ENCODE measurements at places on chromosomes 12 and 14.

- no peak for DNase-seq
Measured at GRCh38 chr14:24238527-24239037, 3.8 kb downstream of the TINF2 start.

- no peak for DNase-seq
Measured at GRCh38 chr14:67167420-67168109, 21.7 kb upstream of the GARIN2 start.

DNA sequence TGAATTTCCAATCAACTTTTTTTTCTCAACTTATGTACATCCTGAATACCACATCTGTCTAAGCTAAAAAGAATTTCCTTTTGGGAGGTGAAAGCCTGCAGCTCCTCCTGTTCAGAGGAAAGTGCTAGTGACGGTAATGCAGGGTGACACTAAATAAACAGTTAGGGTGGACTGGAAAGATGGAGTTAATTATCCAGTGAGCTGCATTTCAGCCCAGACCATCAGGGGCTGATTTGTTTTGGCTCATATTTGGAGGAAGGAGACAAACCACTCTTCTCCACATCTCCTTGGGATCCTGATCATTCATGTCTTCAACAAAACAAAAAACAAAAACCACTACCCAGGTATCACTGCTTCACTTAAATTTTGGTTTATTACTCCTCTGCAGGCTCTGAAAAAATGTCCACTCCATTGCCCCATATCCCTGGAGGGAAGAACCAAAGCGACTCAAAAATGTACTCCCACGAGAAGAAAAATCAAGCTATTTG lies 5.1 kb upstream of the SIX1 start:
- DNase-seq: no peak

- no peak for DNase-seq
Measured at GRCh38 chr12:92634730-92635129, 68.1 kb upstream of the PLEKHG7 start.

GRCh38 chr14:104752423-104752734 lies 568 bp upstream of the SIVA1 start:
- DNase-seq: no peak

DNA sequence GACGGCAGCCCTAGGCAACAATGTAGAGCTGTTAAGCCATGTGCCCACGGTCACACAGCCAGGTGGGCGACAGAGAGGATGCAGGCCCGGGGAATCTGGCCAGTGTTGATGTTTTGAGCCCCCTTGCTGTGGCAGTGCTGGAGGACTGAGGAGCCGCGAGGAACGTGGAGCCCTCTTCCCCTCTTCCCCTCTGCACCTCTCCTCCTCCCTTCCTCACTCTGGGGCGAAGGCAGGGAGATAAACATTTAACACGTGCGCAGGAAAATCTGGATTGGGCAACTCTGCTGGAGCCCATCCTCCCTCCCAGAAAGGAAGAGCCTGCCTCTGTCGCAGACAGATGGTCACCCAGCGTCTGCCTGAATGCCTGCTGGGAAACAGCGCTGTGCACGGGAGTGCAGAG lies 376.8 kb downstream of the FUT8 start:
- DNase-seq: no peak

DNA sequence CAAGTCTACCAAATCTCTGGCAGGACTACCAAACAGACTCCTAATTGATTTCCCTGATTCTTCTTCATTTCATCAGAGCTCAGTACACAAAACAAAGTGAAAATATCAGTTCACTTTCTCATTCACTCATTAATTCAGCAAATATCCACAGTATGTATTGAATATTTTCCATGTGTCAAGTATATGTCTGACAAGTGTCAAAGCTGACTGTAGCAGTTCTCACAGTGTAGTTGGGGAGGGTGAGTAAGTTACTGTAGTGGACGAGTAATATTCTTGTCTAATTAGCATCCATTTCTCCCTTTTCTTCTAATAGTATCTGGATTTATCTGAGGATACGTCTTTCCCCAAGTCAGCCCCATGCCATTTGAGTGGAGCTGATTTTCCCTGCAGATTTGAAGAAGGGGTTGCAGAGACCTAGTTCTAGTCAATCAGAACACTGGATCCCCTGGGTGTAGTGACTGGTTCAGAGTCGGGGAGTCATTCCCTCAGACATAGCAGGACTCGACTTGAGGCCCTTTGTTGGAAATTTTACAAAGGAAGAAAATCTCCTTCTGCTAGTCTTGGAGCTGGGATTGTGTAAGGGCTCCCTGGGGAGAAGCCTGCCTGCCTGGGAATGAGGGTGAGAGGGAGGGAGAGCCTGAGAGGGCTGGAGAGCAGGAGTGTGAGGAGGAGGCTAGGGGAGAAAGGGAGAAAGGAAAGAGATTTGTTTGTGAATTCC lies 51.4 kb downstream of the GRIP1 start:
- DNase-seq: no peak

DNA sequence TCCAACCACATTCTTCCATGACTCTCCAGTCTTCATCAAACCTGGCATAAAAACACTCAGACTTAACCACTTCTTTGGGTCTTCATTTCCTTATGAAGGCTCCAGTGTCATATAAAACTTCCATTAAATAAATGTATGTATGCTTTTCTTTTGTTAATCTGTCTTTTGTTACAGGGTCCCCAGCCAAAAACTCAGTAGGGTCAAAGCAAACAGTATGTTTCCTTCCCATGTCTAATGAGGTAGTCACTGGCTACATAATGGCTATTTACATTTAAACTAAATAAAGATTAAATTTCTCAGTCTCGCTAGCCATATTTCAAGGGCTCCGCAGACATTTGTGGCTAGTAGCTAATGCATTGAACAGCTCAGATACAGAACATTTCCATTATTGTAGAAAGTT lies 40.1 kb upstream of the STAB2 start:
- no peak for DNase-seq

DNA sequence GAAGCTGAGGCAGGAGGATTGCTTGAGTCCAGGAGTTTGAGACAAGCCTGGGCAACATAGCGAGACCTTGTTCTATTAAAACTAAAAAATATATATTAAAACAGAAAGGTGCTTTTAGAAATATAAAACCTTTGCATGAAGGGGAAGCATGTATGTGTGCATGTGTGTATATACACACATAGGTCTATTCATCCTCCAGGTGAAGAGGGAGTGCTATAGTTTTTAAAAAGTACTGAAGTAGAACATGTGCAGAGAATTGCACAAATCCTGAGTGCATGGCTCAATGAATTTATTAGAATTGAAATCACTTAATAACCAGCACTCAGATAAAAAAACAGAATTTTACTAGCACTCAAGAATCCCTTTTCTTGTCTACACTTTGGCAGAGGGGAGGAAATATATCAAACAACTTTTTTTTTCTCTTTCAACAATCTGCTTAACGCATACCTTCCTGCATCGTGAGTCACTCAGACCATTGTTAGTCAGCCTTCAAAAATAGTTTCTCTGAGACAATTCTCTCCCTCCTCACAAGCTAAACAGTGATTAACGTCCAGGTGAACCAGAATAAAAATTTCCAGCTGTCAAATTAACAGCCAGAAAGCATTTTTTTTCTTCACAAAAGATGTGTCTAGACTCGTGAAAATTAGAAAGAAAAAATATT lies 17.7 kb upstream of the NEDD1 start:
- DNase-seq: no peak

DNA sequence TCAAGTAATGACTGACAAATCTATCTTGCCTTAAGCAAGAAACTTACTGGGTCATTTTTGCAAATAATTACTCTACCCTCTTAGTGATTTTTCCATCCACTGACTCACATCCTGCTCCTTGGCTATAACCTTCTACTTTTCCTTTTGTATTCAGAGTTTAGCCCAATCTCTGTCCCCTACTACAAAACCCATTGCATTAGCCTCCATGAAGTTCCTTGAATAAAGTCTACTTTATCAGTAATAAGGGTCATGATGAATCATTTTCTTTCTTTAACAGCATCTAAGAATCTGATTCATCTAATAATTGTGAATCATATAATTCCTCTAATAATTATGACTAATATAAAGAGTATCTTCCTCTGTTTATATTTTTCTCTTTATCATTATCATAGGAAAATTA lies 132.6 kb downstream of the NTS start:
- DNase-seq: no peak

- DNase-seq: no peak
Measured at GRCh38 chr12:38137716-38138115, 178.9 kb upstream of the ALG10B start.

GRCh38 chr14:78075555-78076277 lies 94.5 kb upstream of the NRXN3 start:
- DNase-seq: no peak

DNA sequence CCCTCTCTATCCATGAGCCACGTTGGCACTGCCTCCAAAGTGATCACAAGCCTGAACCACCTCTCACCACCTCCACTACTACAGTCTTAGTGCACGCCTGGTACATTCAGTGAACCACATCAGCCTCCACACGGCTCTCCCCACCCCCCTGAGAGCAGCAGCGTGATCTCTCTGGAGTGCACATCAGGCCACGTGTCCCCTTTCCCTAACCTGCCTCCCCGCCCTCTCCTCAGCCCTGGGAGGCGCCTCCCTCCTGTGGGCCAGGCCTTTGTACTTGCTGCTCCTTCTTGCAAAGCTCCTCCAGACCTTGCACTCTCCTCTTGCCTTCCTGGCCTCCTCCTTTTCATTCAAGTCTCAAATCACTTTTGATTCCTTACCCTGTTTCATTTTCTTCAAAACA lies 49.8 kb downstream of the SLC6A12 start:
- DNase-seq: no peak

DNA sequence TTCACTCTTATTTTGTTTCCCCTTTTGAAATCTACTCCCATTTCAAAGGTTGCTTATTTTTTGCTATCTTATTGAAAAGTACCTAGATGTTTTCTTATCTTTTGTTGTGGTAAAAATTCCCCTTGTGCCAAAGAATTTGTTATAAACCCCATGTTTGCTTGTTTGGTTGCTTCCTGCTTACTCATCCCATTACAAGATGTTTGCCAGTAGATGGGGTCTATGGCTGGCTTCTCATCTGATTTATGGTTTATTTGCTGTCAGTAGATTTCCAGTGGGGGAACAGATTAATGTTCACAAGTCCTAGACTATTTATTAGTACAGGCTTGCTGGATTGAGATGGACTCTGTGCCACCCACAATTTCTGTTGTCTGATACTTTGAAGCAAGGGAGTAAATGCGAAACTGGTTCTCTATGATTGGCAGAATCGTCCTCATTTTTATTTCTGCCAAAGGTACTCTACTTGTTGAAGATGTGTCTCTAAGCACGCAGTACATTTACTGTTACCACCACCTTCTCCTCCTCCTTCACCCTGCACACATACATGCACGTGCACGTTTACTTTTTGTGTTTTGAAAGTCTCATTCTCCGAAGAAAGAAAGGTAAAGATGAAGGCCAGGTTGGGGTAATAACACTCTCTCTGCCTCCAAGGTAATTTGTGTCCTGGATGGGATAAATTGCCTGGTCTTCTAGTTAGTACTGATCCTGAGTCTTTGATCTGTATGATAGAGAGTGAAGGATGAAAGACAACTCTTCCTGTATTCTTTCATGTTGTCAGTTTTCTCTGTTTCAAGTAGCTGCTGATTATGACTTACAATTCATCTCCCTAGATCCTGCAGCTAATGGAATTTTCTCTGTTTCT lies 117.2 kb upstream of the ATP2B1 start:
- DNase-seq: no peak

DNA sequence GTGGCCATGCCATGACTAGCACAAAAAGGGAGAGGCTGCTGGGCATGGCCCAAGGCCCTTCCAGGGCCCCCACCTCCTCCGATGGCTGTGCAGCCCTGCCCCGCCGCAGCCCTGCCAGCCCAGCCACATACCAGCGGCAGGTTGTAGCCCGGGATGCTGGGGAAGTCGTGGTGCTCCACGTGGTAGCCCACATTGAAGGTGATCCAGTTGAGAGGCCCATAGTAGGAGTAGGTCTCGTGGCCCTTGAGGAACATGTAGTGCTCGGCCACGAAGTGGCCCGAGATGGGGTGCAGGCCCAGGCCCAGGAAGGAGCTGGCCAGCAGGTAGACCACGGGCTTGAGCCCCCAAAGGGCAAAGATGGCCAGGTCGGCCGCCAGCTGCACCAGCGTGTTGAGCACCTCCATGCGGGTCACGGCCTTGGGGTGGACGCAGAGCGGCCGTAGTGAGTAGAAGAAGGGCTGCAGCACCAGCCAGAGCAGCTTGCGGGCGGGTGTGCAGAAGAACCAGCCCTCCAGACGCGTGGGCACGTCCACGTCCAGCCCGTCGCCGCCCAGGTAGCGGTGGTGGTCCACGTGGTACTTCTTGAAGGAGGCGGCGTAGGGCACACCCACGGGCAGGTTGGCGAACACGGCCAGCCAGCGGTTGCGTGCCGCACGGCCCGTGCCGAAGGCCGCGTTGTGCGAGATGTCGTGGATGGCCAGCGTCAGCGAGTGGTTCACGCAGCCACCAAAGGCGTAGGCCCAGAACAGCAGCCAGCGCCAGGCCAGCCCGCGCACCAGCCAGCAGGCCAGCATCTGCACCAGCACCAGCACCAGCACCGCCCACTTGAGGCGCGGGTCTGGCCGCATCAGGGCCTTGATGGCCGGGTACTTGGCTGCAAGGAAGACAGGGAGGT lies 10.4 kb downstream of the DEGS2 start:
- no peak for DNase-seq

- DNase-seq: no peak
Measured at GRCh38 chr12:400828-401227, 616 bp upstream of the CCDC77 start.

DNA sequence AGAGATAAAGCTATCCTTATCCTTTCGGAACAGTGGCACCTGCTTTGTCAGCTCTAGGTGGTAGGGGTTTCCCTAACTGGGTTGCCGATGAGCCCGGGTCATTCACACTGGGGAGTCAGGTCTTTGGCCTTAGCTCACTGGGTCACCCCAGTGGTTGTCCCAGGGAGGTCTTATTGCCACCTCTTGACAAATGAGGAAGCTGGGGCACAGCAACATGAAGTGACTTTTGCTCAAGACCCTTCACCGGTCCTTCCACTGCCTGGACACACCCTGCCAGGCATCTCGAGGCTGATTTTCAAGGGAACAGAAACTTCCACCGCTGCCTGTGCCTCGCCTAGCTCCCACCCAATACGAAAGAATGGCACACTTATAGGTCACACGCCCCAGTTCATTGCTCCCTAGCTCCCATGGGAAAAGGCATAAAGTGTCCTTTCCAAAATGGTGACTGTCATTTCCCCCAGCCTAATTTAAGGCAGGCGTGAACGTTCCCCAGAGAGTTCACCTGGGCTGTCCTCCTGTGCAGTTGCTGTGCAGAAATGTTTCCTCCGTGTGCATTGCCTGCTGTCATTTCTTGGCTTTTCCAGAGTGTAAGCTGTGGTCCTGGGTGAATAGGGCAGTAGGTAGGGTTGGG lies 156.1 kb upstream of the CCND2 start:
- DNase-seq: no peak

DNA sequence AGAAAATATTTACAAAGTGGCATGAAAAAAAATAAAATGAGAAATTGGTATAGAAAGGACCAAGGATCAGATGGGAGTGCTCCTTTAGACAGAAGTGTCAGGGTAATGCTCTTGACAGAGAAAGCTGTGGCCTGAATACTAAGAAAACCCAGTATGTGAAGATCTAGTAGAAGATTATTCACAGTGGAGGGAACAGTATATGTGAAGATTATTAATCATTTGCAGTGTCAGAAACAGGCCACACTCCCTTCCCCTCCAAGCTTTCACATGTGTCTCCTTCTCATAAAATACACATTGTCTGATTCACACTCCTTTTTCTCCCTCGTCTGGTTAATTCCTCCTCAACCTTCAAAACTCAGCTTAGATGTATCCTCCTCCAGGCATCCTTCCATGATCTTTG lies 41.3 kb downstream of the CAPS2 start:
- DNase-seq: no peak

GRCh38 chr12:40618636-40619035 lies 73.6 kb upstream of the CNTN1 start:
- no peak for DNase-seq
